ENCODE measurements at places on chromosomes 13 and 19.
A peak's percentile ranks its signal among the peaks of the same experiment; 100 is the strongest.

GRCh38 chr13:98853771-98854221 is 101.3 kb upstream of the SLC15A1 start:
- DNase-seq, result peak; percentile 48

- no peak for DNase-seq
These were observed 17.2 kb downstream of the CAPS start for GRCh38 chr19:5931251-5931650.

GRCh38 chr19:45825917-45826893 is 11.1 kb upstream of the RSPH6A start:
- no peak for DNase-seq

DNA sequence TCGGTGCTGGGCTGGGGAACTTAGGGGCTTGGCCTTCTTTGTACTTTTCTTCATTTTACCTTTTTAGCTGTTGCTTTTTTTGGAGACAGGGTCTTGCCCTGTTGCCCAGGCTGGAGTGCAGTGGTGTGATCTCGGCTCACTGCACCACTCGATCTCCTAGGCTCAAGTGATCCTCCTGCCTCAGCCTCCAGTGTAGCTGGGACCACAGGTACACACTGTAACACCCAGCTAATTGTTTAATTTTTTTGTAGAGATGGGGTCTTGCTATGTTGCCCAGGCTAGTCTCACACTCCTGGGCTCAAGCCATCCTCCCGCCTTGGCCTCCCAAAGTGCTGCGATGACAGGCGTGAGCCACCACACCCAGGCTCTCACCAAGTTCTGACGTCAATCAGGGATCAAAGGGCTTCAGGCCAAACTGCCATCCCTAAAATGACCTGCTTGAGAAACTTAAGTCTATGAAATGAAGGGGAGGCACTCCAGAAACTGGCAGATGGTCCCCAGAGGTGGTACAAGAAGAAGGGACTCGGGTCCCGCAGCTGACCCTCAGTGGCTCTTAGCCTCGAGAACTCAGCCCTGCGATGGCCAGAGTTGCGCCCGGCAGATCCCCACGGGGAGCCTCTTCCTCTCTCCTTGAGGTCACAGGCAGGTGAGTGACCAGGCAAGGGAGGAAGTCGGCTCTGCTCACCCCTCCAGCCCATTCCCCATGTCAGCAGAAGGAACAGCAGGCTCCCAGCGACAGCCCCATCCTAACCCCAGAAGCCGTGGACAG is 61.7 kb downstream of the GNG7 start:
- DNase-seq, result no peak
